ENCODE measurements at places on chromosomes 2 and 18.

DNA sequence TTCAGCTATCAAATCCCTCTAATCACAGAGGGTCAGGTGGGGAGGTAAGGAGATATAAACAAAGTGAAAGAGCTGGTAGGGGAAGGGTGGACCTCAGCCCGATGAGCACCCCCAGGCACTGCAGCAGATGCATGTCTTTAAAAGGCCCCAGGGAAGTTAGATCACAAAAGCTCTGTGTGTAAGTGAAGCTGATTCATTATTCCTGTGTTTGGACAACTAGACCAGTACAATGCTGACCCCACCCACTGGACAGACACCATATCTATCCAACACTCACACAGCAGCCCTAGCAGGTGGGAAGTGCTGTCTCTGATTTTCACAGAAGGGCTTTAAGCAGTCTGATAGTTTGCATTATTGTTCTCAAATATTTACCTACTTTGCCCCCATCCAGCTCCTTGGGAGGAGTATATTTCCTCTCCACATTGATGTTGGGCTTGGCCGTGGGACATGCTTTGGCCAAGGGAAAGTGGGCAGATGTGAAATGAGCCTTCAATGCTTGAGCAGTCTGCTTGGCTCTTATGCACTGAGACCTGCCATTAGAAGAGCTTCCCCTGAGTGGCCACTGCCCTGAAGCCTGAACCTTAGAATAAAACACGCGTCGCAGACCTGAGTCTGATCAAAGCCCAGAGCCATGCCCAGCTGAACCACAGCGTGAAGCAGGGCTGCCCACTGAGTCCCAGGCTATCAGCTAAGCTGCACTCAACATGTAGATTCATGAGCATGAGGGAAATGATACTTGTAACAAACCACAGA lies 111.4 kb downstream of the COPS8 start:
- no peak for DNase-seq

DNA sequence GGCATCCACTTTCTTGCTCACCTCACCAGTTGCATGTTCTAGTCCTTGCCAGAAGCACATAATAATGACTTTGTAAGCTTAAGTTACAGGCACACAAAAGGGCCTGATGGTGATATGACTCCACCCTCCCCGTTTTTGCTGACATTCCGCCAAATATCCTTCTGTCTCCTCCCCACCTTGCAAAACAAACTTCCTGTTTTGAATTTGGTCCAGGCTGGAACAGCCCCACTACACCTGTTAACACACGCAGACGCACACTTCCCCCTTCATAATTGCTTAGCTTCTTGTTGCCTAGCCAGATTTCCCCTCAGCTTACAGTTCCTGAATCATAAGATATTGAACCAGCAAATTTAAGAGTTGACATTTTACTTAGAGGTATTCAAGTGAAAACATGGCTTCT lies at the start of gene MGAT5:
Gene MGAT5, plus strand, starts transcription at position 269 of the 400 bp plus-strand sequence. CDS start 332 bp downstream, outside the sequence.
- DNase-seq = peak; percentile 52

- DNase-seq = no peak
These were observed 115.9 kb upstream of the CD302 start for GRCh38 chr2:159913900-159914299.

- DNase-seq = peak; percentile 88
These were observed 276.1 kb upstream of the NCKAP5 start for GRCh38 chr2:133844214-133844892.

- DNase-seq = peak; percentile 48
These were observed 143.2 kb downstream of the DDX1 start for GRCh38 chr2:15734674-15735483.

DNA sequence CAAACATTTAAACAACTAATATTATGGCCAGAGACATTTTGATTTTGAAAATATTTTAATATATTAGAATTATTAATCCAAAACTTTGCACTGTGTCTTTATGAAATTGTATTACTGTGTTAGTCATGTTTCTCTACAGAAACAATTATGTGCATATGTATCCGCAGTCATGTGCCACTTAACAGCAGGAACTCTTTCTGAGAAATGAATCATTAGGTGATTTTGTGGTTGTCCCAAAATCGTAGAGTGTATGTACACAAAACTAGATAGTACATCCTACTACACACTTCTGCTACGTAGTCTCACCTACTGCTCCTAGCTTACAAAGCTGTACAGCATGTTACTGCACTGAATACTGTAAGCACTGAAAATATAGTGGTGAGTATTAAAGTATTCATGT lies 479.2 kb upstream of the DSEL start:
- DNase-seq = no peak

DNA sequence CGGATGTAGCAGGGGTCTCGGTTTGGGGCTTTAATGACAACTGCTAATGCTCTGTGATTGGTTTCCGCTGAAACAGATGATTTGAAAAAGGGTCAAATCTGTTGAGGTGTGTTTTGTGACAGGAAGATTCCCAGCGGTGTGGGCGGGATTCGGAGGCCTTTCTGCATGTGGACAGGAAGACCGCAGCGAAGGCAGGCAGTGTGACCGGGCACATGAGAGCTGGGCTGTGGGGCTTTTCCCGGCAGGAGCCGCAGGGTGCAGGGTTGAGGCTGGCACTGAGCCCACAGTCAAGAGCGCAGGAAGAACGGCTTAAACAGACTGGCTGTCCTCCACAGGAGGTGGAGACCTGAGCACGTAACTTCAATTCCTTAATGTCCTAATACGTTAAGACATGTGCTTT lies 180.0 kb upstream of the TPO start:
- DNase-seq = peak; percentile 54

GRCh38 chr2:23556929-23557328 lies 171.9 kb downstream of the KLHL29 start:
- no peak for DNase-seq

DNA sequence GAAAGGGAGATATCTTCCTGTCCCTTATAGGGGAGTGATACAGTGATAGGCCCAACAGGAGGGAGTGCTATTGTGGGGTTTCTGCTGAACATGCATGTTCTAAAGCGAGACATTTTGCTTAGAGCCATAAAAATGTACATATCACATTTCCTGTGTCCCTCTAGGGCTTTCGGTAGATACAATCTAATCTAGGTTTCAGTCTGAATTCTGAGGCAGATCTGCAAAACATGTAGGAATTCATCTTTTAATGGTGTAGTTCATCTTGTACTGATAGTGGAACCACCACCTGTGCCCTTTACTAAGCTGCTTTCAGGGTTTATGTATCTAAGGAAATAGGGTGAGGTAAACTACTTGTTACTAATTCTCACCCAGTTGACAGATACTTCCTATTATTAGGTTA lies 73.8 kb downstream of the SPTBN1 start:
- no peak for DNase-seq
